ENCODE measurements at places on chromosomes 11 and 22.

DNA sequence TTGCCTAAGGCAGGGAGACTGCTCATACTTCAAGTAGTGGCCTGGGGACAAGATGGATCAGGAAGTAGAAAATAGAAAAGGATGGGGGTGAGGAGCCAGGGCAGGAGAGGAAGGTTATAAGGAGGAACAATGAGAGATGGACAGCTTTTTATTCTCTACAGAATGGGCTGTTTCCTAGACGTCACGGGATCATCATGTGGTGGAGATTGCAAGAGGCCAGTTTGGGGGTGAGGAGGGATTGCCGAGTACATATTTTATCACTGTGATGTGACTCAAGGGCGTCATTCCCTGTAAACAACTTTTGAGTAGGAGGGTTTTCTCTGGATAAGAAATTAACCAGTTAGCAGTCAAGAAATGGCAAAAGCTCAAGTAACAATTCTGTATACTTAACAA is 406.3 kb downstream of the ETS1 start:
- DNase-seq = no peak

- no peak for DNase-seq
These were observed 26.2 kb downstream of the RRP7A start for GRCh38 chr22:42493393-42493792.

GRCh38 chr11:134407321-134407828 is 4.7 kb downstream of the B3GAT1 start:
- no peak for DNase-seq

DNA sequence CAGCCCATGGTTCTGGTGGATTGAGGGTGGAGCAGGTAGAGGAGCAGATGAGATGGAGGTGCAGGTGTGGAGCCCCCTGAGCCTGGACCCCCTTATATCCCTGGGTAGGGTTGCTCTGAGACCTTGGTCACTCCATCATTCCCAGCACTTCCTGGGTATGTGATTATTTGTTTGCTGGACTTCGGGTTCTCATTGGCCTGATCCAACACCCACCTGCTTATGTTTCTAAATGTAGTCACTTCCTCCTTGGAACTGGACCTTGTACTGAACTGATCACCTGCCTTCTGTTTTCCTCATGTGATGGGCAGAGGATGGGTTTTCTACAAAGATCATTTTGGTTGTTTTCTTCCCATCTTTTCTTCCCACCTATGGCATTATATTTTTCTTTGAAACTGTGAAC is at the start of gene KRTAP5-4:
KRTAP5-4 (minus strand) TSS at position 53 of the 400 bp plus-strand sequence; CDS start at position 8, 45 bp downstream.
- no peak for DNase-seq

DNA sequence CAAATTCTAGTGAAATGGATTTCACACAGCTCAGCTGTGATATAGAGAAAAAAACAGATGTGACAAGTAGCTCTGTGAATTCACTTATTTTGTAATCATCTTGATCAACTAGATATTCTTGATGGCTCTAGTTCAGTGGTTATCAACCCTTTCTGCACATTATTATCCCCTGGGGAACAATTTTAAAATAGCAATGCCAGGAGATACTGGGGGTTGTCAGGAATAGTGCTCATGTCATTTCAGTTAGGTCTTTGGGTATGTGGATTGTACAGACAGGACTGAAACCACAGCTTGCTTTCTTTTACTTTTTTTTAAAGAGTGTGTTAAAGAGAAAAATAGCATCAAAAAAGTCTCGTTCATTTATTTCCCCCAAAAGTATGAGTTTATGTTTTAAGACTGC is 269.0 kb upstream of the PDGFD start:
- no peak for DNase-seq

GRCh38 chr11:76318744-76319384 is 62.1 kb downstream of the THAP12 start:
- peak; percentile 67 for DNase-seq

DNA sequence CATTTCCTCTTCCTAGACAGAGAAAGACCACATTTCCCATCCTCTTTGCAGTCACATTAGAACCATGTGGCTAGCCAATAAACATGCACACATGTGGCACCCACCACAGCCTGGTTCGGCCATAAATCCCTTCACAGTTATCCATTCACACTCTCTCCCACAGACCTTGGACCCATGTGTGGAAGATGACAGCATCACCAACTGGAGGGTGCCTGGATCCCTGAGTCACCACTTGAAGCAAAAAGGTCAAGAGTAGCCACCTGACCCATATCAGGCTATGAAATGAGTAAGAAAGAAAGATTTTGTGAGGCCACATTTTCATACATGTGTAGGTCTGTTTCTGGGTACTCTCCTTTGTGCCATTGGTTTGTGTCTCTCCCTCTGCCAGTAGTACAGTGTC is 9.0 kb upstream of the TMEM121B start:
- DNase-seq = no peak

GRCh38 chr22:29138556-29139305 is 65.9 kb downstream of the KREMEN1 start:
- no peak for DNase-seq

GRCh38 chr11:44564670-44565210 is 723 bp upstream of the CD82 start:
- no peak for DNase-seq

GRCh38 chr11:103633068-103633788 is 403.2 kb upstream of the DDI1 start:
- DNase-seq = peak; percentile 27

- DNase-seq = peak; percentile 70
These were observed 325.8 kb downstream of the FAT3 start for GRCh38 chr11:92550411-92550810.

DNA sequence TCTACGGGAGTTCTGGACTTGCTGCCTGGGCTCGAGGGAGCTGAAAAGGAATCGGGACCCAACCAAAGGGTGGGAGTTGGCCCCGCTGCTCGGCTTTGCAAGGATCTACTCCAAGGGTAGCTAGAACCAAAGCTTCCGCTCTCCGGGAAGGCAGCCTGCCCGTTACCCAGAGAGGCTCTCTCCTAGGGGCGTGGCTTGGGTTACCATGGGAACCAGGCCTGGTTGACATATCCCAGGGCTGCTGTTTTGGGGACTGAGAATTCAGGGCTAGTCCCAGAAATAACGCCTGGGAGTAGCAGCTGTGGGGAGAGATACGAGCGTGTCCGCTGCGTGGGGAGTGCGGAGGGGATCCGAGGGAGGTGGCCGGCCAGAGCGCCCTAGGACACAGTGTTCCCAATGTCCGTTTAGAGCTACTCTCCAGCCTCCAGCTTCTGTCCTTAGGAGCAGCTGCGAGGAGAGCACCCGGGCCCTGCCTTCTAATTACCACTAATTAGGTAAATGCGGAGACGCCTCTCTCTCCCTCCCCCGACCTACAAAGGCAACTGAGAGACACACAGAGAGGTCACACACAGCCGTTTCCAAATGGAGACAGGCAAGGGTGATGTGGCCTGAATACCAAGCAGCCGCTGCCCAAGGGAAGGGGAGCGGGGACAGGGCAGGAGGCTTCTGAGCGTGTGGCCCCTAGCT is 141.6 kb upstream of the CADM1 start:
- DNase-seq = no peak

DNA sequence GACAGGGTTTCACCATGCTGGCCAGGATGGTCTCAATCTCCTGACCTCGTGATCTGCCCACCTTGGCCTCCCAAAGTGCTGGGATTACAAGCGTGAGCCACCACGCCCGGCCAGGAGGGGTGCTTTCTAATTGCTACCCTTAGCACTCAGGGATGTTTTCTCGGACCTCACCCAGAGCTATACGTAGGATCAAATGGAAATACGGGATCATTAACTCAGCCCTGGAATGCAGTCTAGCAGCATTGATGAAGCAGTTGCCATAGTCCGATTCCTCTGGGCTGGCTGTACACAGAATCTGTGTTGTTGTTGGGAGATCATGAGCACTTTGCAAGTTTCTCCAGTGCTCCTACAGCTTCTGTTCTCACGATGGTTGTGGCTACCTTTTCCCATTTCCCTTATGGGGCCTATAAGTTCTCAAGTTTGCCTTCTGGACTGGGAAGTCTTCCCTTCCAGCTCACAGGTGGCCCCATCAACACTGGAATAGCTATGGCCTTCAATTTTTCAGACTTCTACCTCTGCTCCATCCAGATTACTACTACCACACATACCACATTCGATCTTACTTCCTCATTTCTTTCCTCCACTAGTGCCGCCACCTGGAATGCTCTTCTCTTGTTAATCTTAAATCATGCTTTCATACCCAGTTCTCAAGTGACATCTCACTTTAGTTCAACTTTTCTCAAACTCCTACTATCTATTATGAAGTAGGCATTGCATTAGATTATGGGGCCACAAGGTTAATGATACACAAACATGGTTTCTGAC is 16.1 kb upstream of the PCF11 start:
- no peak for DNase-seq

- no peak for DNase-seq
These were observed 56.1 kb downstream of the PRMT3 start for GRCh38 chr11:20443596-20443995.

GRCh38 chr11:112744041-112744440 is 217.2 kb upstream of the NCAM1 start:
- DNase-seq = no peak

DNA sequence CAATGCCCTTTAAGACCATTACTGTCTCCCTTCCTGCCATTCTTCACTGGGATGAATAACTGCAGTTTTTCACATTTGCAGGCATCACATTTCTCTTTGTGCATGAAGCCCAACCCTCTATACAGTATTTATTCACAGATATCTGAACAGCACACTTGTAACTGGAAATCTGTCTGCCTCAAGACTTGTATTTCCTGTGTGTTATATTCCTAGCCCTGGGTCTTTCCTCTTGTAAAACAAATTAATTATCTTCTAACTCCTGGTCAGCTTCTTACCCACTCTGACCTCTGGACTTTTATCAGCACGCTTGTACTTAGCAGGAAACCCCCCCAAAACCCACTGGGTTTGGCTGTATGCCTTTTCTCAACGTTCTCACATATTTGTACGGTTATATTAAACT is 2.0 kb downstream of the CSRP3 start:
- DNase-seq = no peak

DNA sequence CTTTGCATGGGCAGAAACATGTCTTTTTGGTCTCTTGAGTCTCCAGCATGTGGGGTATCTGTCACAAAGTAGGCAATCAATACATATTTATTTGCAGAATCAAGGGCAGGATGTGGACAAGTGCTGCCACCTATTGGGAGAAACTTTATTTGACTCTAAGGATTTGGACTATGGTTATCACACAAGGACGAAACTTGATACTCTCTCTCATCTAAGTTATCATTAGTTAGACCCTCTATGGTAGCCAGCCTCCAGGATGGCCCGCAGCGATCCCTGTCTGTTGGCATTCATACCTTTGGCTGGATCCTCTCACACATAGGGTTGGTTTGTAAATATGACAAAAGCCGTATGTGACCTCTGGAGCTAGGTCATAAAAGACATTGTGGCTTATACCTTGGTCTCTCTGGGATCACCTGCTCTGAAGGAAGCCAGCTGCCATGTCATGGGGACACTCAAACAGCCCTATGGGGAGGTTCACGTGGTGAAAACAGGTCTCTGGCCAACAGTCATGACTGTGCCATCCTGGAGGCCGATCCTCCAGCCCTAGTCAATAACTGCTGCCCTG is 1.1 kb upstream of the FBXO7 start:
- DNase-seq = peak; percentile 50

DNA sequence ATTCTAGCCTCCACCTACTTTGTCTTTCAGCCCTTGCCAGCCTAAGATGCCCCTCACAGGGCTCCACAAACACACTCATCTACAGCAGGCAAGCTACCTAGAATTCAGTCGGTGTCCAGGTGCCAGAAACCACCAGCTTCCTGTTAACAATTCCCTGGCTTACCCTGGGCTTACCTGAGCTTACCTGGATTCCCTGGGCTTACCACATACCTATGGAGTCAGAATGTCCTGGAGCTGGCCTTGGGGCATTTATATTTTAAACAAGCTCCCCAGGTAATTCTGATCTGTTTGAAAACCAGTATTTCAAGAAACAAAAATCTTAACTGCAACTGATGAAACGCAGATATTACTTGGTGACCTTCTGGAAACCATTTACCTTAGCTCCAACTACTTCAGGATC is 123.6 kb downstream of the SLC1A2 start:
- DNase-seq = no peak

GRCh38 chr22:24247564-24248344 is 2.9 kb upstream of the GGT5 start:
- DNase-seq = no peak

- DNase-seq = no peak
These were observed 606 bp downstream of the RASSF7 start for GRCh38 chr11:561148-562003.

DNA sequence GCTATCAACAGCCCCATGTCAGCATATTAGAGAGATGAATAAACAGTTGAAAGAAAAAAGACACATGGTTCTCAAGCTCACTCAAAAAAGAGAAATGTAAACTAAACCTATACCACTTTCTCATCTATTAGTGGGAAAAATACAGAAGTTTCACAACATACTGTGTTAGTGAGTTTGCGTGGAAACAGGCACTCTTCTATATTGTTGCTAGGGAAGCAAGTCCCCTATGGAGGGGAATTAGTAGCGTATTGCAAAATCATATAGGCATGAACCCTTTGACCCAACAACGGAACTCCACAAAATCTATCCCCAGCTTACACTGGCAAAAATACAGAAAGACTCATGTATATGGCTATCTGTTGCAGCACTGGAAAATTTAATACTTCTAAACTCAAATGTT is 14.2 kb upstream of the RFPL2 start:
- DNase-seq = no peak

DNA sequence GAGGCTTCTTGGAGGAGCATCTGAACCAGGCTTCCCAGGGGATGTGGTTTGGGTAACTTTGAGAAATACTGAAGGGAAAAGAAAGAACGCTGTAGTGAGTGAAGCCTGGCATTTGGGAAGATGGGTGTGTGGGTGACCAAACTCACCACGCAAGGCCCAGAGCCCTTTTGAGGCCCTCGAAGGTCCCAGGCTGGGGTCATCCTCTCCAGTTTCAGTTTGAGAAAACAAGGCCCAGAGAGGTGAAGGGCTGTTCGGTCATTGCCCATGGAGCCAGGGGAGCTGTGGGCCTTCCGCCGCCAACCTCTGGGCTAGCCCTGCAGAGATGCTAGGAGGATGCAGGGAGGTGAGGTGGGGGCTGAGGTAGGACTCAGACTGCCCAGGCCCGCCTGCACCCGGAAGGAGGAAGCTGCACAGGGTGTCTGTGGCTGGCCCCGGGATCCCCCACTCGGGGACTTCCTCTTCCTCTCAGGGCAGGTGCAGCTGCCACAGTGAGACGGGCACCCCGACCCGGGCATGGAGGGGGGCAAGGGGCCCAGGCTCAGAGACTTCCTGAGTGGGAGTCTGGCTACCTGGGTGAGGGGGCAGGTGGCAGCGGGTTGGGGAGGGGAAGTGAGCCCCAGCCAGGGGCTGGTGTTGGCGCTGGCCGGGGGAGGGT is at the start of gene CCDC88B:
CCDC88B (plus strand) TSS at position 451 of the 655 bp plus-strand sequence; CDS start at position 514, 63 bp downstream.
- DNase-seq = no peak
